CD4-positive, alpha-beta T cell treated with Interleukin-6 at 100 ng/mL for 8 hours (primary cell): ENCODE measurements at places on chromosomes 16 and 17.

DNA sequence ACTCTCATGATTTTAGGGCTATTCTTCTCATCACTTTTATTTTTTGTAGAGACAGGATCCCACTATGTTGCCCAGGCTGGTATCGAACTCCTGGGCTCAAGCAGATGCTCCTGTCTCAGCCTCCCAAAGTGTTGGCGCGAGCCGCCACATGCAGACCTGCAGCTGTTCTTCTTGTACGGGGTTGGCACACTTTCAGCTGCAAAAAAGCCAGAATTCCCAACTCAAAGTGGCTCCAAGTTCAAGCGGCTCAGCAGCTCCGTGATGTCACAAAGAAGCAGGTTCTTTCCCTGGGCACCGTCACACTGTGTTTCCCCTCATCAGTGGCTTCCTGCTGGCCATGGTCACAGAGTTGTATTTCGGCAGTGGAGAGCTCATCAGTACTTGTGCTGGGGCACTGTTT lies 6.7 kb upstream of the SBK1 start:
- DNase-seq: no peak

DNA sequence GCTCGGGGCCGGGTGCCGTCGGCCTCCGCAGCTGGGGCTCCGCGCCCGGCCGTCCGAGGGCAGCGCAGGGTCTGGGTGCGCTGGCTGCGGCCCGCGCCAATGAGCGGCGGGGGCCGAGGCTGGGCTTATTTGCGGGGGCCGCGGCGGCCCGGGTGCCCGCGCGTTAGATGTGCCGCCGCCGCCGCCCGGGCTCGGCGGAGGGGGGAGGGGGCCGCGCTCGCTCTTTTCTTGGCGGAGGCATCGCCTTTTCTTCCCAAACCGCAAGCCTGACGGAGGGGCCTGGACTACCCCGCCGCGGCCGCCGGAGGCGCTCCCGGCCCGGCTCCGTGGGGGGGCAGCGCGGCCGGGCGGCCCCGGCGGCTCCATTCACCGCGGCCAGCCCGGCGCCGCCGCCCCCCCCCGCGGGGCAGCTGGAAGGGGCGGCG lies at the start of gene NOTUM:
NOTUM (minus strand) TSS at position 101 of the 425 bp plus-strand sequence. CDS start 278 bp downstream, outside the sequence.
- DNase-seq: no peak

- DNase-seq: no peak
Observed at GRCh38 chr16:31875112-31875803, 1.7 kb downstream of the ZNF267 start.

GRCh38 chr16:54787045-54787444 lies 143.6 kb upstream of the IRX5 start:
- DNase-seq: no peak

GRCh38 chr17:30415491-30415890 lies 36.8 kb downstream of the CPD start:
- no peak for DNase-seq

- no peak for DNase-seq
Observed at GRCh38 chr16:70649300-70649699, 2.9 kb downstream of the IL34 start.

DNA sequence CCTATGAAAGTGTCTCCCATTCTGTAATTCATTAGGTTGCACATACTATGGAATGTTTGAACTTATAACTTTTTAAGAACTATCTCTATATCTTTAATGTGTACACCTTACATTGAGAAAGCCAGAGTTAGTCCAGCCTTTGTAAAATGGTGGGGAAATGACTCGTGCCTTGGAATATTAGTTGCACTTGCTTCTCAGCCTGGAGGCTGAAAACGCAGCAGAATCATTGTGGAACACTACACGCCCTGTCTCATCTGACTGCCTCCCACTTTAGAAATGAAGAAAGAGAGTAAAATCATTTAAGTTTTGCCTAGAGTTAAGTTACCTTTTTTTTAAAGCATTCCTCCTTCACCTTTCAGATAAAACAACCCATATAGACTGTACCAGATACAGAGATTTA lies 90.7 kb upstream of the WSB1 start:
- DNase-seq: no peak

DNA sequence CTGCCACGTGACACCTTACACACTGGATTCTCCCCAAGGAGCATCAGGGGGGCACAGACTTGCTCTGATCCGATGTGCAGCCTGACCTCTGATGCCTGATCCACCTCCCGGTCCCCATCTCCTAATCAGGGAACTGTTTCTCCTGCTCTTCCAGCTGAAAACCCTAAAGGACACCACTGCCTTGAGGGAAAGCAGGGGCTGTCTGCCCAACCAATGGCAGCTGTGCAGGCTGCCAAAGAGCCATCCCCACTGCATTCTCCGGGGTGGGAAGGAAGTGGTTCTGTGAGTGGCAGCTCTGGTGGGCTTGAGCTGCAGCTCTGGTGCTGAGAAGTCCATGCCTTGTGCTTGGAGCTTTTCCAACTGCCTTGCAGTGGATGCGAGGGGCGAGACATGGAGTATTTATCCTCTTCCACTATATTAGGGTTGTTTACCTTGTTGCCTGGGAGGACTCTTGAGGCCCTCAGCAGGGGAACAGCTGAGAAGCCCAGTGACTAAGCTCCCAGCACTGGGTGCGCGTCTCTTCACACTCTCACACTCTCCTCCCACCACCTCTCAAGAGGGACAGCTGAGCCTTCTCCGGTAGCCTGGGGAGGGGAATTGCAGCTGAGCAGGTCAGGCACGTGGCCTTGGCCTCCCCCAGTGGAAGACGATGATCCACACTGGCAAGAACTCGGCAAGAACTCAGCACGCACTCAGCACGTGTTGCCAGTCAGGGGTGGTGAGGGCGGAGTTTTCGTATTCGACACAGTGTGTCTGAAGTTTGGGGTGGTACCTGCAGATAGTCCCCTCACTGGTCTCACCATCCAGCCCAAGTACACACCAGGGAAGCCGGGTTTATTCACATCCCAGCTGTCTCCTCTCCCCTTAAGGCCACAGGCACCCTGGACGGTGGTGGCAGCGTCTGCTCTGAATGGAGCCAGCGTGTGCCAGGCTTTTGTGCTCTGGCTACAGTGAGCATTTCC lies 21.1 kb upstream of the SPATA32 start:
- DNase-seq: no peak

- DNase-seq: no peak
Observed at GRCh38 chr16:68375801-68376536, 65.2 kb downstream of the PRMT7 start.

GRCh38 chr16:15747937-15748336 lies 97.9 kb downstream of the NDE1 start:
- no peak for DNase-seq

GRCh38 chr17:19937522-19937921 lies 40.1 kb downstream of the AKAP10 start:
- DNase-seq: no peak

DNA sequence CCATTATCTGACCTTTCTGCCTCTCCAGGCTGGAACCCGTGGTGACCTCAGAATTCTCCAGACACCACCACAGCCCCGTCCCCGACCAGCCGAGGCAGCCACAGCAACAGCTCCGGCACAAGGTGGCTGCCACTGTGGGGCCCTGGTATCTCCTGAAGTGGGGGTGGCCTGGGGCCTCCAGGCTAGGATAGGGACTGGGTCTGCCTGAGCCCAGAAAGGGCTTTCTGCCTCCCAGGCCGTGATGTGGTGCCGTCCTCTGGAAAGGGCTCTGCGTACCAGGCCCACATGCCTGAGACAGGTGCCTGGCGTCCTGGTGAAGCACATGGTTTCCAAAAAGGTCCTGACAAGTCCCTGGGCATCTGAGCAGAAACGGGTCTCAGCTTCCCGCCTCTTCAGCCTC lies 17.1 kb downstream of the FLYWCH1 start:
- DNase-seq: no peak

GRCh38 chr17:28460901-28461300 lies 12.5 kb upstream of the SLC13A2 start:
- DNase-seq: no peak

GRCh38 chr17:44557651-44558285 lies 484 bp downstream of the FZD2 start:
- no peak for DNase-seq

DNA sequence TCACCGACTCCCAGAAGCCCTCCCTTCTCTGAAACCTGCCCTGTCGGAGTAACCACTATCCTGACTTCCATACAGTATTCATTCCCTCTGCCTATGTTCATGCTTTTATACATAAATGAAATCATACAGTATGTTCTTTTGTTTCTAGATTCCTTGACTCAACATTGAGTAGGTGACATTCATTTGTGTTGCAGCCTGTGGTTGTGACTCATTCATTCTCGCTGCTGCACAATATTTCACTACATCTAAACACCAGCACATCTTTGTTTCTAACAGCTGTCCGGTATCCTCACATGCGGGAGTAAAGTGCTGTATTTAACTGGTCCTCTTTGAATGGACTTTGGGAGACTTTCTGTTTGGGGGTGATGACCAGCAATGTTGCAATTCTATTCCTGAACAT lies 135.0 kb upstream of the FOXF1 start:
- no peak for DNase-seq

DNA sequence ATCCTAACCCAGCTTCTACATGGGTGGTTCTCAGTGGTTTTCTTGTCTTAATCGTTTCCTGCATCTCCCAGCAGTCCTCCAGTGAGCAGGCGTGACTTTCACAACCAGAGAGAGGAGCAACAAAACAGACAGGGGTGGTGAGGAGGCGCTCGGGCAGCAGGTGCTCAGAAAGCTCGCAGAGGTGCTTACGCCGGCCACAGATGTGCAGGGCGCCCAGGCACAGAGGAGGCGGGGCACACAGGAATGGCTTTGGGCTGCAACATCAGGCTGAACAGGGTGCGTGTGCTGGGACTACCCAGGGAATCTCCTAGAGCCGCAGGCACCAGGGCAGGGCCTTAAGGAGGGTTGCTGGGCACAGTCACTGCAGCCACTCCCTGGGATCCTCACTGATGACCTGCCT lies 32.6 kb downstream of the KLHDC4 start:
- DNase-seq: no peak

DNA sequence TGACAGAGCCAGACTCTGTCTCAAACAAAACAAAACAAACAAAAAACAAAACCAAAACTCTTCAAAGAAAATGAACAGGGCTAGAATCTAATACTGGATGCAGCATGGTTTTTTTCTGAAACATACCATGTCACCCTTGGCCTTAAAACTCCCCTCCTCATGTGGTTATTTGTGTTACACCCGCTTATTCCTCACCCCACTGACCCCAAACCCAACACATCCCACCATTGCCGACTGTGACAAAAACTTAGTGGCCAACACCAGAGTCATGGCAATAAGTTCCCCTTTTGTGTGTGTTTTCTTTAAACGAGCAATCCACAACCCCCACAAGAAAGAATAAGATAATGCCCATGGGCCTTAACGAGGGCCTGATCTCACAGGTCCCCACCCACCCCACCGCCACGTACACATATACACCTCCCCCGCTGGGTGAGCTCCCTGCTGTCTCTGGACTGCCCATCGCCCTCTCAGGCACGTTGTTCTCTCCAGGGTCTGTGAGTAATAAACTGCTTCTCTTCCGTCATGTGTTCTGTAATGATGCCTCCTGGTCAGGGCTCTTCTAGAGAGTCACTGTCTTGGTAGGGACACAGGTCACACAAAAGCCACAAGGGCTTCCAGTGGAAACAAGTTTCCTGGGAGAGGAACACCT lies 16.8 kb upstream of the ENGASE start:
- DNase-seq: no peak

DNA sequence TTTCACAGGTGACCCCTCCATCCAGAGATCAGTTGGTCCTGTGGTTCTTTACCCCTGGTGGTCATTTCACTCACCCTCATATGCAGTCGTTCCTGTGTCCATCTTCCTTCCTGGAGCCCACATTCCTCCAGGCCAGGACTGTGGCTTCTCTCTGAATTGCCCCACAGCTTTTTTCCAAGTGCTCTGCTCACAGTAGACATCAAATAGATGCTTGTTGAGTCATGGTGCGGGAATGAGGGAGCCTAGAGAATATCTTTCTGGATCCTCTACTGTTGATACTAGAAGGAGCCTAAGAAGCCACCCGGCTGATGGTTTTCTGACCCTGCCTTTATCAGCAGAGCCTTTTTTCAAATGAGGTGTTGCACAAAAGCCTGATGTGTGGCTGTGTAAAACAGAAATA lies 10.4 kb downstream of the USB1 start:
- DNase-seq: no peak

- DNase-seq: peak; percentile 8
Observed at GRCh38 chr17:36550491-36551417, 6.0 kb downstream of the GGNBP2 start.

DNA sequence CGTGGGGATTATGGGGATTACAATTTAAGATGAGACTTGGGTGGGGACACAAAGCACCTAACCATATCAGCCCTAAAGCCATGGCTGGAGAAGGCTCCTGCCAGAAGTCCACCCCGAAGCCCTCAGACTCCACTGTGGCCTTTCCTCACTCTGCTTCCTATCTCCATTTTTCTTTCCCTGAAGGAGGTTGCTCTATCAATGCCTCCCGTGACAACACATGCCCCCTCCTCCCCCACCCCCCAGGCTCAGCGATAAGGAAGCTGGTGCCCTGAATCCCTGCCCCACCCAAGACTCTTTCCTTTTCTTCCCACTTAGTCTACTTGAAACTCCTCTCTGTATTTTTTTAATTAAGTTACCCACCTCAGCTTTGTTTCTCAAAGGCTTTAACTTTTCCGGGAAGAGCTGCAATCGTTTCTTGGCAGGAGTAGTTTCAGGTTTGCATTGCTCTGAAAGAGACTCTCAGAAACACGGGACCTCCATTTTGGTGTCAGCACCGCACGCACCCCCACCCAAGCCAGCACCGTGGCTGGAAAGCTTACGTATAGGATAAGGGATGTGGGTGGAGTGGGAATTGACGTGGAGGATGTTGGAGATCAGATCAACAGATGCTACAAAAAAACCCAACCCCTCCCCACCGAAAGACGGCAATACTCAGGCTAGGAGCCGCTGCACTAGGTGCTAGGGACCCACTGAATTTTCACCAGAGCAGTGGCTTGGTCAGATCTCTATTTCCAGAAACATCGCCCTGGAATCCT lies 15.2 kb upstream of the CA4 start:
- peak; percentile 6 for DNase-seq

DNA sequence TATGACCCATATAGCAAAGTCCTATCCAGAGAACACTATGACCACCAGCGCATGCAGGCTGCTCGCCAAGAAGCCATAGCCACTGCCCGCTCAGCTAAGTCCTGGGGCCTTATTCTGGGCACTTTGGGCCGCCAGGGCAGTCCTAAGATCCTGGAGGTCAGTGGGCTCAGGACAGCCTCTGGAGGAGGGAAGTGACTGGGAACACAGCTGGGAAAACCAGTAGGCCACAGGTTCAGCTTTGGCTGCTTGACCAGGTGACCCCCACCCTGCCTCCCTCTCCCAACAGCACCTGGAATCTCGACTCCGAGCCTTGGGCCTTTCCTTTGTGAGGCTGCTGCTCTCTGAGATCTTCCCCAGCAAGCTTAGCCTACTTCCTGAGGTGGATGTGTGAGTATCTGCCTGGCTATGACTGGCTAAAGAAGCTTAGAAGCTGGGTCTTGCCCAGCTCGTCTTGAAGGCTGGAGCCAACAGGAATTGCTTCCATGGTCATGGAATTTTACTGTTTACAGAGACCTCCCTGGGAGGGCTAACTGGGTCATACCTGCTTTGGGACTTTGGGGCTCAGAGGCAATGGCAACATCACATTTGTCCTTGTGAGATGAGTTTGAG lies 1.5 kb upstream of the OVCA2 start:
- no peak for DNase-seq

DNA sequence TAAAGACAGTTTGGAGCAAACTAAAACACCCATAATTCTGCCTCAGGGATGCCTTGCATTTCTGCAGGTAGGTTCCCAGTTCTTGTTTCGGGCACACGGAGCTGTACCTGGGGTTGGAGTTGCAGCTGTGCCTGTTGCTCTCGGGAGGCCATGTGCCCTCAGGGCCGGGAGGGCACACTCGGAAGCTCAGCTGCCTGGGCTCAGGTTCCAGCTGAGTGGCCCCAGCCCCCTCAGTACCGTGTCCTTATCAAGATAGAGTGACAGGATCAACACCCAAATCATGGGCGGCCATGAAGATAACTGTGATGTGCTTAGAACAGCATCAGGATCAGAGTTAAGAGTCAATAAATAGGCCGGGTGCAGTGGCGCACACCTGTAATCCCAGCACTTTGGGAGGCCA lies 107.9 kb downstream of the SNX29 start:
- DNase-seq: no peak
